ENCODE measurements at places on chromosomes 5 and 9.

GRCh38 chr9:109799792-109800191, 19.8 kb downstream of the PALM2AKAP2 start:
- no peak for DNase-seq

- no peak for DNase-seq
Measured at GRCh38 chr5:65144136-65144871, 337.4 kb downstream of the ADAMTS6 start.

GRCh38 chr5:154593071-154593470, 115.0 kb upstream of the HAND1 start:
- DNase-seq: no peak

- peak; percentile 86 for DNase-seq
Measured at GRCh38 chr9:129143031-129143927, 32.1 kb downstream of the PTPA start.

GRCh38 chr9:36997414-36997813, 36.7 kb downstream of the PAX5 start:
- DNase-seq: no peak

DNA sequence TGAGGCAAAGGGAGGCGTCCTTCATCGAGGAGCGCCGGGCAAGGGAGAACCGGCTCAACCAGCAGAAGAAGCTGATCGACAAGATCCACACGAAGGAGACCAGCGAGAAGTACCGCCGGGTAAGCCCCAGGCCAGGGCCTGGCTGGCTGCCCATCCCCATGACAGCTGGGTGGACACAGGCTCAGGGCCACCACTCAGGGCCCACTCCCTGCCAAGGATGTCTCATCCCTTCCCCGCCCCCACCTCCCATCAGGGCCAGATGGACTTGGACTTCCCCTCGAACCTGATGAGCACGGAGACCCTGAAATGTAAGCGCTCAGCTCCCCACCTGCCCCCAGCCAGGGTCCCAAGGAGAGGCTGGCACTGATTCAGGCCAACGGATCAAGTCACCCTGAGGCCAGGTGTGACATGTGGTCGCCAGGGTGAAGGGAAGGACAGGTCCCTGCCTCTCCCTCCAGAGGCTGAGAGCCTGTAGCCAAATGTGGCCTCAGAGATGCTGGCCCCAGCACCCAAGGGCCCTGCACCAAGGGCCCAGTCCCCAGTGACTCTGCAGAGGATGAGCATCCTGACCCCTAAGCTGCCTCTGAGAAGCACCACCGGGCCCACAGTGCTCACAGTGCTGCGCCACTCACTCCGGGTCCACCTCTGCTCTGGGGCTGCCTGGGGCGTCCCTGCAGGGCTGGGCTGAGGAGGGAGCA, 3.1 kb upstream of the RABL6 start:
- DNase-seq: no peak

GRCh38 chr5:1777281-1778137, 22.1 kb downstream of the MRPL36 start:
- DNase-seq: no peak

- no peak for DNase-seq
Measured at GRCh38 chr5:199197-199949, 8.1 kb downstream of the LRRC14B start.

GRCh38 chr9:137445930-137446431, 4.8 kb upstream of the ENTPD8 start:
- no peak for DNase-seq

DNA sequence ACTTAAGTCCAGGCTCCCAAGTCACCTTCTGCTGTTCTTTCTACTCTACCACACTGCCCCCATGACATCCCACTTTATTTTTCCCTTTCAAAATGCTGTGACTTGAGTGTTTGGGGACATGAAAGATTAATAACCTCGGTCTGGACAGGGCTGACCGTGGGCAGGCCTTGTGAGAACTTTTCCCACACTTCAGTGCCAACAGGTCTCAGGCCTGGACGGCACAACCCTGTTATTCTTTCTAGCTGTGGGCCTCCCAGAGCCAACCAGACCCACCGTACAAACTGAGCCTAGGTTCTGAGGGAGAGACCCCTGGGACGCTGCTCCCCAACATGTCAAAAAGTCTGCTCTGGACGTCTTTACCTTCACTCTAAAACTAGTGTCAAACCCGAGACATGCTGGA, 153.4 kb downstream of the CEP120 start:
- no peak for DNase-seq

- no peak for DNase-seq
Measured at GRCh38 chr9:93080406-93080805, 15.6 kb upstream of the CARD19 start.

DNA sequence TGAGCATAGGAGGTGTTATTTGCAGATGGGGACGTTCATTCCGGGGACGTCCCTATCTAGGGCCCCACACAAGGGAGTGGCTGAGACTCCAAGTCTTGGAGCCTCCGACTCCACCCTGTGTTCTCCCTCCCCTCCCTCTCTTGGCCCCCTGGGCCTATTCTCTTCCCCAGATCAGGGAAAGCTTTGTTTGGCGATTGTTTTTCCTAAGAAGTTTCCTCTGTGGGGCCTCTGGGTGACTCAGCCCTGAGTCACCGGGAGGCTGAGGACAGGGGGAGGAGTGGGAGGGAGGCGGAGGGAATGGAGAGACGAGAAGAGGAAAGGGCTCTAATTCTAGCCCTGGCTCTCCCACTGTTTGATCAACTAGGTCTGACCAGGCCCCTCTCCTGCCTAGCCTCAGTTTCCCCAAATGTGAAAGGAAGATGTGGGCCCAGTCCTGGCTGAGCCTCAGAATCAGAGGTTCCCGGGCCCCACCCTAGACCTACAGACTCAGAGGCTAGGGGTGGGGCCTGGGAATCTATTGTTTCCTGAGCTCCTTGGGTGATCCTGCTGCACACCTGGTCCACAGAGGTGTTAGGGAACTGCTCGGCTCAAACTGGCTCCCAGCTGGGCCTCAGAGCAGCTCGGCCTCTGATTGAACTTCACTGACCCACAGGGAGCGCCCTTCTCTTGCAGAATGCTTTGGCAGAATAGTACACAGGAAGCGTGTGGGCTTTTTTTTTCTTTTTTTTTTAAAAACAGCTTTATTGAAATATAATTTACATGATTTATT, 19.2 kb downstream of the GSN start:
- DNase-seq: peak; percentile 90
